ENCODE measurements at places on chromosomes 6 and 20.

DNA sequence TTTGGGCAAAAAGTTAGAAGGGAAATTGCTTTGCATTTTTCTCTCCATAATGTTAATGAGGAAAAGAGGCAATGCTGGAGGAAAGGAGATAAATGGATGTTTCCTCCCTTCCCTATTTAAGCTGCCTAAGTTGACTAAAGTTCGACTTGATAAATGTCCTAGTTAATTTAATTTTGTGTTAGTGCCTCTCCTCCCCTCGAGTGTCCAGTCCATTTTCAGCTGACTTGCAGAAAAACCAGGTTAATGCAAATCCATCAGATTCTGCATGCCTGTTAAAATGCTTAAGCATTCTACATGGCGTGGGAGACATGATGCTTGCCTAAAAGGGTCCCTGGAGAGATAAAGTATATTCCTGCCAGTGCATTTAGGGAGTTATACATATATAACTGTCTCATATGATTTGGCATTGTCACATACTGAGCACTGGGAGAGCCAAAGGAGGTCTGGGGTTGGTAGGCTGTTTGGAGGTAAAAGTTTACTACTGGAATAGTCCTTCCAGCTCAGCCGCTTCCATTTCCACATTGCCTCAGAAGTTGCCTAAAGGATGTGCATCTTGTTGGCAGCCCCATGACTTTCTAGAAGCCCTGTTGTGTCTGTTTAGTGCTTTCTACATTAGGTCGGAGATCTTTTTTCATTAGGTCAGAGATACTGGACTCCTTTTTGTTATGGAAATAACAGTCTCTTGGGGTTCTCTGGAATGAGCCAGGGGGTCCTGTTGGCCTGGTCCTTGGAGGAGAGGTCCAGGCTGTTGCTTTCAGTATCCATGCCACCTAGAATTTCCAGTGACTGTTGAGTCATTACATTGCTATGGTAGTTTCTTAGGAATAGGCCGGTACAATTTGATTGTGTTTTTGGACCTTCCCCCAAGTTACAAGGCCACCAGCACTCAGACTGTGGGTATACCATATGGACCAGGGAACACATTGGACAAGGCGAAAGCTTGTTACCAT is 30.4 kb downstream of the JARID2 start:
- DNase-seq: no peak

DNA sequence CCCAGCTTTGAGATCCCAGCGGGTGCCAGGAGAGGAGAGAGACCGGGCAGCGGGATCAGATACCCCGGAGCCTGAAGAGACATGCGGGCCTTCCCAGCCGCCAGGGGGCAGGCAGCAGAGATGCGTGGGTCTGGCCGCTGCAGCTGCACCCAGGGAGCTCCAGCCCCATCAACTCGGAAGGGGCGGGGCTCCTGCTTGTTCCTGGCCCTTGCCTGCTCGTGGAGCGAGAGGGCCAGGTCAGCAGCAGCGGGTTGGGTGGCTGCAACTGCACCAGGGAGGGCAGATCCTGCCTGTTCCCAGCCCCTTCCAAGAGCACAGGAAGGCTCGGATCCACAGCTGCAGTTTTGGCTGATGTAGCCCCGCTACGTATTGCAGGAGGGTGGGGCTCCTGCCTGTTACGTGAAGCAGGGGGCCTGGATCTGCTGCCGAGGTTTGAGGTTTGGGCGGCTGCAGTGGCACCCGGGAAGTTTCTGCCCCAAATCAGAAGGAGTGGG is 532.8 kb downstream of the RFPL4B start:
- peak; percentile 17 for DNase-seq

DNA sequence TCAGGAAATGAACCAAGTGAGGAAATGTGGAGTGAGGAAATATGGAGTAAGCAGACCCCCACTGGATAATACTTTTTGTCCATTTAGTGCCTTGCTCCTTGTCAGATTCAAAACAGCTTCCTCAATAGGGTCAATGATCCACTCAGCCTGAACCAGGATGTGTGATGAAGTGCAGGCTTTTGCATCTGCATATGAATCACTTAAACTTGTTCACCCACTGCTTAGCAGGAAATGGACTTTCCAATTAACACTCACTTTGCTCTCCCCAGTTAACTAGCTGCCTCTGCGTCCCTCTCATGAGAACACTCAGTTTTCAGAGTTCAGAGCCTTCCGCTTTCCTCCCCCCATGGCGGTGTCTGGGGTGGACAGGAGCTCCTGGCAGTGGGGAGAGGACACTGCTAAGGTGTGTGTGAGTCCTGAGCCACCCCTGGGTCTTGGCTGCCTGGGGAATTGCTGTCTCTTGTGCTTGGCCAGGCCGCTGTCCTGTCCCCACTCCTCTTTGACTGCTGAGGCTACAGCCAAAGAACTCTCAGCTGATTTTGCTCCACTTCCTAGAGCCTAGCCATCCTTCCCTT is 621.8 kb downstream of the CDH26 start:
- DNase-seq: no peak

DNA sequence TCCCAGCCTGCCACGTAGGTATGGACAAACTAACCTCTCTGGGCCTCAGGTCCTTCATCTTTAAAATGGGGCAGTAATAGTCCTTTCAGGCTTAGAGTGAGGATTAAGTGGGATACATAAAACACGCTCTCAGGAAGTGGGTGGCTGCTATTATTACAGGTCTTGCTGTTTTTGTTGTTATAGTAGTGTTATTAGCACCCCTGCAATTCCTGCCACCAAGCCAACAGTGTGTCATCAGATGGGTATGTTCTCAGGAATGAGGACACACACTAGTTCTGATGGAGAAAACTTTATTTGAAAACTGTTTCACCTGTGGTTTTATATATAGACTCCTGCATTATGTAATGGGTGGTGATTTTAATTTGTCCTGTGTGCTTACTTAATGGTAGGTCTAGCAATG is 131.7 kb downstream of the LRRC1 start:
- DNase-seq: no peak

Data from GM18507 (cell line).